ENCODE measurements at places on chromosomes 12 and 14.

- DNase-seq = no peak
These were observed 143.8 kb upstream of the FGD4 start for GRCh38 chr12:32255588-32255987.

DNA sequence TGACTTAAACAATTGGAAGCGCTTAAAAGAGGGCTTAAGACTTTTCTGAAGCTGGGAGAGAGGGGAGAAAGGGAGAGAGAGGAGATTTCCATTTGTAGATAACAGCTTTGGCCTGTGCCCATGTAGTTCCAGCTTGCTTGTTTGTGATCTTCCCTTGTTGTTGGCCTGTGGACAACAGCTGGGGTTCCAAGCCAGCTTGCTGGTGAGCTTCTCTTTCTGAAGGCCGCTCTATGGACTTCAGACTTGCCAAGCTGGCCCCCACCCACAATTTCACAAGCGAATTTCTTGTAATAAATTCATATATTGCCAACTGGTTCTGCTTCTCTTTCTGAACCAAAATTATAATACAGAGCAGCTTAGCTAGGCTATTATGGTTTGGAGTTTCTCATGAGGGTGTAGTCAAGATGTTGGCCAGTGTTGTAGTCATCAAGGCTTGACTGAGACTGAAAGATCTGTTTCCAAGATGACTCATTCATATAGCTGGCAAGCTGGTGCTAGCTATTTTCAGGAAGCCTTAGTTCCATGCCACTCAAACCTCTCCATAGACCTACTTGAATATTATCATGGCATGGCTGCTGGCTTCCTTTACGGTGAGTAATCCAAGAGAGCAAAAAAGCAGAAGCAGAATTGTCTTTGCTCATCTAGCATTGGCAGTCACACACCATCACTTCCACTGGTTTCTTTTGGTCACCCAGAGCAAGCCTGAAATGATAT lies 89.4 kb downstream of the ATP23 start:
- DNase-seq = no peak

DNA sequence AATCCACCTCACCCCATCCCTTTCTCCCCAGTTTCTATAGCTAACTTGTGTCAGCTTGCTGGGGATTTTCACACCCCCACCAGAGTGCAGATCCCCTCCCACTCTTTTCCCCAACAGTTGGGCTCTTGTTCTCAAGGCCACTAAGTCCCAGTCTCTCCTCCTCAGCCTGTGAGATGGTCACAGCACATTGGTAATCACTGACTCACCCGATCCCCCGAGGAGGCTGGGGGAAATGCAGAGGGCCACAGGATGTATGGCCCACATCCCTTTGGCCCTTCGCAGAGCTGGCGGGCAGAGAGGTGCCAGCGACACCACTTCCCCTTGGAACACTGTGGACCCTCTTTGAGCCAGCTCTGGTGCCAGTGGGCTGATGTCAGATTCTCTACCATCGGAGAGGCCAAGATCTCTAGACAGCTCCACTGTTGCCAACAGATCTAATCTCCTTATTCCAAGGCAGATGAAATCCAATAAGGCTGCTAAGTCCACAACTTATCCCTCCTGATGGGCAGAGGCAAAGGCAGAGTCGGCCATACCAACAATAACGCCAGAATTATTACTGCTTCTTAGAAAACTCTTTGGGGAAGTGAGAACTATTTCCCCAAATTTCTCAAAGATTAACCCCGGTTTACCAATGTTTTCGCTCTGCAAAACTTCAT lies 1.6 kb downstream of the FMNL3 start:
- peak; percentile 84 for DNase-seq

DNA sequence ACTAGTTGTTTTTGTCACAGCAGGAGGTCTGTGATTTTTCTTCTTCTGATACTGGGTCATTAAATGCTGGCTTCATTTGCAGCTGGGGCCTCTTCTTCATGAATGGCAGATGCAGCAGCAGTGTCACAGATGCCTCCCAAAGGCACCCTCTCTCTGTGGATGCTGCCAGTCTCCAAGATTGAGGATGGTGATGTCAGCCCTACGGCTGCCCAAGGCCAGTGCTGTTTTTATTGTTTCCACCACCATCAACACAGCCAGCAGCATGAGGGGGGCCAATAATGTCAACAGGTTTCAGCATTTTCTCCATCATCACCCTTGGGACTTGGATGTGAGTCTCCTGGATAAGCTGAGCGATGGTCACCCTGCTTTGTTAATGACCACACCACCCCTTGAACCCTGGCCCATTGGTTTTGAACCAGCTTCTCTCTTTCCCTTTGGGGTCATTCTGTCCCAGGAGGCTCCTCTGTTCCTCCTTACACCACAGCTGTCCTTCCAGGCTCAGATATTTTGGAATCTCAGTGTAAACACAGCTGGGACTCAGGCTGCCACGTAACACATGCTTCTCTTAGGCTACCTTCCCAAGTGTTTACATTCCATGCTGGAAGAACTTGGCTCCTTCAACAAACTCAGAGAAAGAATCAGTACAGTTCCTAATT lies 151.7 kb upstream of the DDHD1 start:
- no peak for DNase-seq

GRCh38 chr12:91577586-91578539 lies 395.2 kb upstream of the DCN start:
- no peak for DNase-seq

GRCh38 chr12:125140279-125141209 lies 75.3 kb downstream of the AACS start:
- peak; percentile 87 for DNase-seq

DNA sequence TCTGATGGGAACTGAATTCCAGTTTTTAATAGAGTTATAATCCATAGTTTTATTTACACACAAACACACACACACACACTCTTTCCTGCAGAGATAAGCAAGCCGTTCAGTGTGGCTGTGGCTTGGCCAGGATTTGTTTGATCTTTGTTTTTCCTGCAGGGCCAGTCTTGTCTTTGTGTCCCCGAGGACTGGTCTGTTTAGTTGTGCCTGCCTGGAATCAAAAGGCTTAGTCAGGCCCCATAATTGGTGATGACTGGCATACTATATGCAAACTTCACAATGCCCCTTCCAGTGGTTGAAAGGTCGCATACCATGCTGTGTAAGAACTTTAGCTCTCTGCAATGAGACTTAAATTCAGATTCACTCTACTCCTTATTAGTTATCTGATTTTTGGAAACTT lies 26.0 kb downstream of the WBP11 start:
- no peak for DNase-seq

- no peak for DNase-seq
These were observed 80.3 kb upstream of the SSTR1 start for GRCh38 chr14:38127356-38127755.

GRCh38 chr12:20822925-20823324 lies 12.4 kb downstream of the SLCO1B3 start:
- no peak for DNase-seq

DNA sequence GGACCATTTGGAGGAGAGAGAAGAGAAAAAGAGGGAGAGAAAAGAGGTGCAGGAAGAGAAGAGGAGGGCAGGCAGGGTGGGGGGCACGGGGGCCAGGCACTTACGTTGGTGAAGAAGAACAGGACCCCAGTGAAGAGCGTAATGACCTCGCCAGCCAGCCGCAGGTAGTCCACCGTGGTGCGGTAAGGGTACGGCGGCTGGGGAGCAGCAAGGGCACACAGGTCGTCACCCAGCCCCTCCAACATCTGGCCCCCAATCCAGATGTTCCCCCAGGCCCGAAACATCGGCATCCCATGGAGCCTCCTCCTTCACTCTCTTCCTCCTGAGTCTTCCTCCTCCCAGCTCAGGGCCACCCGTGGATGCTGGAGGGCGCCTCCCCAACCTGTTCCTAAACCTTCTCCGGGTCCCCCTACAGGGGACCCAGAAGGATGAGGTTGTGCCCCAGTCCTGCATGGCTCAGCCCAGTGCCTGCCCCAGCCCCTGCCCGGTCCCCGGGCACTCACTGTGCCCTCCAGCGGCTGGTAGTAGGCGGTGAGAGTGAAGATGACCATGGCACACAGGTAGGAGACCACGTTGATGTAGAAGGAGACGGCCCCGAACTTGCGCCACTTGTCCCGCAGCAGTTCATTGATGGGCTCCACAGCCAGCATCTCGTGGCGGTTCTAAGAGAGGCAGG lies 39.2 kb downstream of the TRPV4 start:
- no peak for DNase-seq

DNA sequence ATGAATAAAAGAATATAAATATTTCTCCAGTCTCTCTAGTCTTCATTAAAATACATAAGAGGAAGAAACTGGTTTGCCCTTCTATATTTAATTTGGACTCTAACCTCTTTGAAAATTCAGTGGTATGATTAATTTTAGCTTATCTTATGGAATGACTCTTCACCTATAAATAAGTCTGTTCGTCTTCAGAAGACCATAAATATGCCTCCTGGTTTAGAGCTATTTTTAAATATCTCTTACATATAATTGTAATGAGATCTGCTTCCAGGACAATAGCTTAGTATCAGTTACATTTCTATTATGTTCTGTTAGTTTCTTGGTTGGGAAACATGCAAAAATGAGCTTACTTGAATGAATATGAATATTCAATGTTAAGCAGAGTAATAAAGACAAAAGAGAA lies 257.5 kb upstream of the HMGA2 start:
- DNase-seq = no peak

GRCh38 chr12:83527810-83528209 lies 841.1 kb downstream of the TMTC2 start:
- no peak for DNase-seq

- DNase-seq = no peak
These were observed 47.2 kb downstream of the CACNA2D4 start for GRCh38 chr12:1870998-1871917.

GRCh38 chr12:80277732-80278131 lies 166.3 kb upstream of the PTPRQ start:
- DNase-seq = no peak

DNA sequence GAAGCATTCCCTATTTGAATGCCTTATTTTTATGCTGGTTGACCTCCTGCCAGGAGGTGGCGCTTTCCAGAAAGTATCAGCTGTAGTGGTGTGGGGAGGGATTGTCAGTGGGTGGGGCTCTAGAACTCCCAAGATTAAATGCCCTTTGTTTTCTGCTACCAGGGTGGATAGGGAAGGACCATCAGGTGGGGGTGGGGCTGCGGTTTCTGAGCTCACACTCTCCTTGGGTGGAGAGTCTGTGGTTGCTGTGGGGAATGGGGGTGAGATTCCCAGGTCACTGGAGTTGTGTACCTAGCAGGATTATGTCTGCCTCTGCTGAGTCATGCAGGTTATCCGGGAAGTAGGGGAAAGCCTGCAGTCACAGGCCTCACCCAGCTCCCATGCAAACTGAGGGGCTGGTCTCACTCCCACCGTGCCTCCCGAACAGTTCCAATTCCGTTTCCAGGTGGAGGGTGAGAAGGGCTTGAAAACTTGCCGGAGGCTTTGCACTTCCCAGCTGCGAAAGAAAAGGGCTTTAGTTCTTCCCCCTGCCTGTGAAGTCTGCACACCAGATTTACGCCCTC lies 68.3 kb downstream of the ALG10B start:
- DNase-seq = no peak

DNA sequence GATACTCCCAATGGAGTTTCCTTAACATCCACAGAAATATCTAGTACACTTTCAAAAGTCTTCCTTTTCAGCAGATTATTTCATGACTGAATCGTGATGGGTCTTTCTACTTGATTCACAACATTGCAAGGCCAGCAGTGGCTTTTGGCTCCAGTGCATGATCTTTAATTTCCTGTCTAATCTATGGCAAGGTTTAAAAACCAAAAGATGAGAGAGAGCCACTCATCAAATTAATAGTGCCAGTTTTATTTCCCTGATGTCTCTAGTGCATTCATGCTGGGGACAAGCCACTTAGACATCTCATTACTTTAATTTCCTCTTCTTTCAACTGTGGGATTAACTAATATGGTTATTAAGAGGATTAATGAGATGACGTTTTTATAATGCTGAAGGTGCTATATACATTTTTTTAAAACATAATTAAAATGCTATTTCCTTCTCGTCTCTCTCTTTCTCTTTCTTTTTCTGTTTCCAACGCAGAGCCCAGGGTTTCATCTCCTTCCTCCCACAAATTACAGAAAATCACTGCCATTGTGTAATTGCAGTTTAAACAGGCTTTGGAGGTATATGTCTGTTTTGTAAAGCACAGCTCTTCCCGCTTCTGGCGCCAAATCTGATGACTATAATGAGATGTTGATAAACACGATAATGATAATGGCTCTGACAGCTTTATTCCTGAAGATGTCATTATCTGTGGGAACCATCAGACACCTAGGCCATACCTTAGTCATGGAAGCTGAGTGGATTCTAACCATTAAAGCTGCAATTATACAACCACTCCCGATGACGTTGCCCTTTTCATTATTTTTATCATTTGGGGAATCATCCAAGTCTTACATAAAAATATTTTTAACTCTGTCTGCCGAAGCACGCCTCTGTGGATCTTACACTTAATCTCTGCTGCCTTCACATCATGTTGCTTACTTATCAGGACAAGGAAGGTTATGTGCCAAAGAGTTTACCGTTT lies 103.1 kb upstream of the PPM1H start:
- no peak for DNase-seq

- DNase-seq = no peak
These were observed 1892.1 kb upstream of the SEL1L start for GRCh38 chr14:83425706-83426105.

DNA sequence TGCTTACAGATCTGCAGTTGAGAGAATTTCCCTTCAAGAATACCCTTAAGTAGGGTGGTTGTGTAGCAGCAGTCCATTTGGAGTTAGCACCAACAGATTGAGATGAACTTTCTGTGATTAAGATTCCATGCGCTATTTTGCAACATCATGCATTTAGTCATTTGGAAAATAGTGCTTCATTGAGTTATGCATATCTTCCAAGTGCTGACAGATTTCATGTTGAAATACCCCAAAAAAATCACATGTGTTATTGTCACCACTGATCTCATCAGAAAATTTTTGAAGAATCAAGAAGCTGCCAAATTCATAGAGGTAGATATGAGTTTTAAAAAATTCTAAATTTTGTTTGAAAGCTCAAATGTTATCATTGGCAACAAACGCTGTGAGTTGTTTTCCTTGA lies 35.5 kb upstream of the OSBPL8 start:
- DNase-seq = no peak

GRCh38 chr12:93736640-93737178 lies 59.5 kb downstream of the CRADD start:
- no peak for DNase-seq

- no peak for DNase-seq
These were observed 57.5 kb downstream of the PLEKHA5 start for GRCh38 chr12:19186722-19187661.

DNA sequence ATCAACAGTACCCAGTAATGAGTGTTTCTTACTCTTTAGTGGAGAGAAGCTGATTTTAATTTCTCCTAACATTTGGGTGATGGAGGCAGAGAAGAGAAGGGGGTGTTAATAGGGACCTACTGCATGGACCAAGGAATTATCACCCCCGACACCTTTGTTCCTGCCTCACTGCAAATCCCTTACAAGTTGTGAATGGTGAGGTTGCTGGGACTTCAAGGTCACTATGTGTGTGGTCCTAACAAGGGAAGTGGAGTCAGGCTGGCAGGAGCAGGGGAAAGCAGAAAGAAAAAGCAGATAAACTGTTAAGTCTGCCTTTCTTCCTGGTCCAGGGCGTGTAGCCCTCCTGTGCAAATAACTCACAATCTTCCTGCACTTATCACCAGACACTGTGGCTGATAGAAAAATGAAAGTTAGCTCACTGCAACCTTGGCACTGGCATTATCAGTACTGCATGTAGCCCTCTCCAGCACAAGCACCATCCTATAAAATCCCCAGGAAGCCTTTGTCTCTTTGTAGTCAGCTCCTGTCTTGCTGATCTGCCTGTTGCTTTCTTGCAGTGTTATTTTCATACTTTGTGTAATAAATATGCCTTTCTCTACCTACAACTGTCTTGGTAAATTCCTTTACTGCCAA lies 112.3 kb upstream of the DNM1L start:
- no peak for DNase-seq

GRCh38 chr12:39467432-39467870 lies 24.5 kb upstream of the KIF21A start:
- no peak for DNase-seq

GRCh38 chr14:69066396-69067171 lies 86.3 kb downstream of the DCAF5 start:
- DNase-seq = no peak
